ENCODE measurements at places on chromosomes 11 and 22. TPM values are rescaled to one million over a fixed set of nuclear protein-coding genes. Genes with fewer than 3 reads are reported as not detected.

The HBB gene
- total RNA-seq = 346 TPM

The B3GAT1 gene
- 0.32 TPM for total RNA-seq

The DERL3 gene
- 1.4 TPM for total RNA-seq

The RAG2 gene
- not detected for total RNA-seq

The LMO2 gene
- 27.3 TPM for total RNA-seq

- DNase-seq = no peak
These were observed 573.6 kb downstream of the BUD13 start for GRCh38 chr11:116199182-116199581.

DNA sequence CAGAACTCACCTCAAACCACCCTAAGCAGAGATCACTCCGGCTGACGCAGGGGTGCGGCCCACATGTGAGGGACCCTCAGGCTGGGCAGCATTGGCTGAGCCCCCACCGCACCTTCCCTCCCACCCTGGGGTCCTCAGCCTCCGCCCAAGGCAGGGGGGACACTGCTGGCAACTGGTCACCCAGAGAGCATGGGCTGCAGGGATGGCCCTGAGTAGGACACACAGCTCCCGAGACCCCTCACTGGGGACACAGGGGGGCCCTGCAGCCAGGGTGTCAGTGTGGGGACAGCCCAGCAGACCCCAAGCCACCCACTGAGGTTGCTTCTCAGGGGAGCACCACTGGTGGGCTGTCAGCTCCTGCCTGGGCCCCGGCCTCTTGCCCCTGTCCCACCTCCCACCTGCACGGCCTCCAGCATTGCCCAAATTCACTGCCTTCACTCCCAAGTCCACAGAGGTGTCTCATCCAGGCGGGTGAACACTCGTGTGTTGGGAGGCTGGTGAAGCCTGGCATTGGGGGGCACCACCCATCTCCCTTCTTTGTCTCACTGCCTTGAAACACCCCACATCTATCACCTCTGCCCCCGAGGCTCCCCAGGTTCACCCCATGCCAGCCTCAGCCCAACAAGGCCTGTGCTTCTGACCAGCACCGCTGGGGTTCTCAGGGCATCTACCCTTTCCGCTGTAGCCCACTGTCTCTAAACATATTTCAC is 4.7 kb downstream of the C11orf21 start:
- peak; percentile 73 for DNase-seq

GRCh38 chr22:41320416-41321240 is 19.3 kb downstream of the ZC3H7B start:
- DNase-seq = no peak

DNA sequence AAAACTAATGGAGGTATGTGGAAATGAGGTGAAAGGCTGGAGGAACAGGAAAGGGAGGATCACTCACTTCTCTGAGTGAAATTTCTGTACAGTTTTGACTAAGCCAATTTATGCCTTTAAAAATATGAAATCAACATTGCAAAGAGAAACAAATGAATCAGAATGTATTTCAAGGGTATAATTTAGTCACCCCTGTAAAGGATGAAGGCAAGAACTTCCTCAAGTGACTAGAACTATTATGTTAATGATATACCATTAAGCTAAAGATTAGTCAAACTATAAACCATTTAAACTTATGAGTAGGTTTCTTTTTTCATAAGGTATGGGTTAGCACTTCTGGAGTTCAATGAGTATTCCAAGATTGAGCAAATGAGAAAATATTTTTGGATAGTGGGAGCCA is 184.5 kb upstream of the CHORDC1 start:
- DNase-seq = no peak

DNA sequence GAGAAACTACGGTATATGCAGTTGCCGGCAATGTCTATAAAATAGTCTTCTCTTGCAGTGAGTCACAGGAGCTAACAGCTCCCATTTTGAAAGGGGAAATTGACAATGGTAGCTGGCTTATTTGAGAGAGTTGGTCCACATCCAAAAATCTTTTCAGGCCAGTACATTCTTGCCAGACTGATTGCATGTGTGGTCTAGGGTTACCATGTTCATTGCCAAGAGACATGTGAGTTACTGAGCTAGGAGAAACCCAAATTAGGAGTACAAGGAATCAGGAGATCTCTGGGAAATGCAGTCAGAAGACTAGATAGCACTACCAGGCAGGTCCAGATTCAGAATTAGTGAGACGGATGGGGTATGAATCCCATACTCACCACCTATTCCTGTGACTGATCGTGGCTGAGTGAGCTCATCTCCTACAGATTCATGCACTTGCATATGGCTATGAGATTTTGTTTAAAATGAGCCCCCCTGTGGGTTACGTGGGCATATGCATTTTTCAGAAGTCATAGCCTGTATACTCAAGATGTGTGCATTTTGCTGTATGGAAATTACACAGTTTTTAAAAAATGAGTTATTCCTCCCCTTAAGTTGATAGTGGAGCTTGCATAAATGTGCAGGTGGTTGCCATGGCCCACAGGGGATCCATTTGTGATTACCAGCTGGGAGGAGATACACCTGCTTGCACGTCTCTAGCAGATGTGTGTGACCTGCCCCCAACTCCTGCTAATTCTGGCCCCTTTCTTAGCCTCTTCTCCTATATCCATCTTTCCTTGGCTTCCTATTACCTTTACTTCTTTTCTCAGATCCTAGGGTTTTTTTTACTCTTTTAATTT is 102.7 kb downstream of the COMMD9 start:
- no peak for DNase-seq

- no peak for DNase-seq
These were observed 353.5 kb downstream of the TBC1D22A start for GRCh38 chr22:47115921-47116320.

DNA sequence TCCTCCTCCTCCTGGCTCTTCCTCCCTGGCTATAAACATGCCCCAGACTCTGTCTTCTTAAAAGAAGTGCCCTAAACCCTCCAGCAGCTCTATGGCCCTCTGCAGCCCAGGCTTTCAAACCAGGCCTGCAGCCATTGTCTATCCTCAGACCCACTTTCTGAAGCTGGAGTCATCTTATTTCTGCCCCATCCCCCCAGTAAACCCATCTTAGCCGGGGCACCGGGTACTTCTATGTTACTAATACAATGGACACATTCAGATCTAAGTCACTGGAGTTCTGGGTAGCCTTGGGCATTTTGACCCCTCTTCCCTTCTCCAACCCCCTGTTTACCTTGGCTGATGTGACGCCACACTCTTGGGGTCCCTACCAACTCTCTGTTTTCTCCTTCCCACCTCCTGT is 29.7 kb upstream of the CACNG2 start:
- DNase-seq = no peak

GRCh38 chr11:76659672-76660532 is 10.6 kb downstream of the LRRC32 start:
- peak; percentile 88 for DNase-seq

DNA sequence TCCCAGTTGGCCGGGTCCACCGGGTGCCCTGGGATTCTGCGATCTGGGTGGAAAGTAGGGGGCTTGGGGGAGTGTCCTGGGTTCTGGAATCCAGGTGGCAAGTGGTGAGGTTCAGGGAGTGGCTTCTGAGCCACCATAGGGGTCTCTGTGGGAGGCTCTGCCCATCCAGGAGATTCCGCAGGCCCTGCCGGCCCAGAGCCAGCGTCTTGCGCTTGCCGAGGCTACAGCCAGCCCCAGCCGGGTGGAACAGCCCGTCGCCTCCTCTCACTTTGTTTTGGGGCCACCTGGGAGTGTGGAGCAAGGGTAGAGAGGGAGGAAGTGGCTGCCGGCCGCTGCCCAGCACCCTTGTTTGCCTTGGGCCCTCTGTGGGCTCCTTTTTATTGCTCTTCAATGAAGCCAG is 60.6 kb upstream of the PPP6R3 start:
- DNase-seq = no peak

DNA sequence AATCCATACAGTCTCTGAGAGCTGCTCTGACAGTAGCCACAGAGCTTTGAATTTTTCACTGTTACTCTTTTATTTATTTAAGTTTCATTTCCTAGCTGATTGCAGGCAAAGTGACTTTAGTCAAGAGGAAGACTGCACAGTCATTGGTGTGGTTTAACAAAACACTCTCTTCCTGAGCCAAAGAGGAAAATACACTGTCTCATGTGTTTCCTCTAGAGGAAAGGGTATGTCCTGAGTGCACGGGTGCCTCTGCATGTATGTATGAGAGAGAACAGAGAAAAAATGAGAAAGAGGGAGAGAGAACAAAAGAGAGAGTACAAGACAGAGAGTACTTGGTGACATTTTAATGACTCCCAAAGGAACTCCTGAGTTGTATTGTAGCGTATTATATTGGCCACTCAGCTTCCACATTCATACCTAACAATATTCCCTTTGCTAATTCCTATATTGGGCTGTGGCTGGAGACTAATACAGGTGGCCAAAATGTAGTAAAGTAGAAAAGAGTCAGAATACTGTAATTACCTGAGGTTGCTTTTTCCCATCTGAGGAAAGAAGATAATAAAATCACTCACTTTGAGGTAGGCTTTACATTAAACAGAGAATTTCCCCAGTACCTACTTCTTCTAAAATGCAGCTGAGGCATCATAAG is at the start of gene OR4D9:
TSS of gene OR4D9 (plus strand) at position 599 of the 649 bp plus-strand sequence. CDS start 3,374 bp downstream, outside the sequence.
- no peak for DNase-seq
